ENCODE measurements at places on chromosomes 11 and 22. TPM values are rescaled to one million over a fixed set of nuclear protein-coding genes. Genes with fewer than 3 reads are reported as not detected.

Gene MMP10
- not detected for total RNA-seq

Gene GNG3
- total RNA-seq = not detected

Gene IRAG1
- total RNA-seq = 240 TPM

DNA sequence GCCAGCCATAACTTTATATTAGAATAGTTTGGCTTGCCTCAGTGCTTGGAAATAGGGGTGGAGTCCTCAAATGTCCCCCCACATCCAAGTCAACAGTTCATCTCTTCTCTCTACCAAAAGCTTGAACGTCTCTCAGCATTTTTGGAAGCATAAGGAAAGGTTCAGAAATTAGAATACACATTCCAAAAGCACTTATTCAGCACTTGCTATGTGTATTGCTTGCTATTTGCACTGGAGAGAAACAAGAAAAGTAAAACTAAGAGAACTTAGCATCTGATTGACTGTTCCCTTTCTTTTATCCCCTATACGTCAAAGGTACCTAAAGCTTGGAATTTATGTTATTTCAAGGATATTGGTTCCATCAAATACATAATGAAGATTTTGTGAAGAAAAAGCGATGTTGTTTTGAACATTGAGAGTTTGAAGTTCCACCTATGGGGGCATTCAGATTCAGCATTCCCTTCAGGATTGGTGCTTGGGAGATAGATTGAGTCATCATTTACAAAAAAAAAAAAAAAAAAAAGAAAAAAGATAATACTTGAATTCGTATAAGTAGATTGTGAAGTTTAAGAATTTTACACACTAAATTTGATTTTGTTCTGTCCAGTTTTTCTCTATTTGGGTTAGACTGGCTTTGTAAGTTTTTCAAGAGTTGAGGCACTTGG lies 1.3 kb downstream of the TBRG1 start:
- no peak for DNase-seq

- no peak for DNase-seq
Measured at GRCh38 chr11:40202589-40203270, 1256.7 kb downstream of the LRRC4C start.

DNA sequence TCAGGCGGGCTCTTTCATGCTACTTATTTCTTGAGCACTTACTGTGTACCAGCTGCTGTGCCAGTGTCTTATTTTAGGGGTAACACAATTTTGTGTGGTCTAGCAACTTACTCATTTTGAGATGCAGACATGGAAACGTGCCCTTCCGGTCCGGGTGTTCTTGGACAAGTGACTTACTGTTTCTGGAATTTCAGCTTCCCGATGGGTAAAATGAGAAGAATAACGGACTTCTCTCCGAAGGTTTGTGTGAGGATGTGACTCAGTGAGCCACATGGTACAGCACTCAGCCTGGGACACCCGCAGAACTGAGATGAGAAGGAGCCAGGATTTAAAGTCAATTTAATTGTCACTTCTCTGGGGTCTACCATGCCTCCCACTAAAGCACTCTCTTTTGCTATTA lies 114.5 kb upstream of the SYT13 start:
- DNase-seq = no peak

- no peak for DNase-seq
Measured at GRCh38 chr11:26014456-26015115, 317.3 kb upstream of the ANO3 start.

DNA sequence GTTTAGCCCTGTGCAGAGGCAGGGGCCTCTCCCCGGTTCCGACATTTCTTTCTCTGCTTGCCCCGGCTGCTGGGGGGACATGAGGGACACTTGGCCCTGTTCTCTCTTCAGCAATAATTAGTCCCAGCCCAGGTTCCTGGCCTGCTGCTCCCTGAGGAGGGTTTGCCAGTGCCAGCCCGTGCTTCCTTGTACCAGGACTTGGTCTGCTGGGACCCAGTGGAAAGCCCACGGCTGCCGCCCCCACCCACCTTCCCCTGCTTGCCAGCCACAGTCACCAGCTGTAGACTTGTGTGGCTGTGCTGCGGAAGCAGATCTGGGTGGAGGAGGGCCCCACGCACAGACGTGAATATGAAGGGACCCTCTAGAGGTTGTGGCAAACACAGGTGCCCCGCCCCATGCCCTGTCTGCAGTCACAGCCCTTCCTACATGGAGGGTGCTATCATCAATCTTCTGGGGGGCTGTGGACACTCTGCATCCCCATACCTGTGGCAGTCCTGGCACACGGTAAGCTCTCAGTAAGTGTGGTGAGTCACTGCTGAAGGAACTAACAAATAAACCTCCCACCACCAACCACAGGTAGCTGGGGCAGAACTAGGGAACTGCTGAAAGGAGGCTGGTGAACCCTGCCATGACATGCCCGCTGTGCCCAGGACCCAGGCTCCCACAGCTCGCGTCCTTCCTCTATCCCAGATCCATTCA lies 949 bp downstream of the TP53AIP1 start:
- DNase-seq = no peak

- no peak for DNase-seq
Measured at GRCh38 chr11:7874056-7874455, 57.0 kb downstream of the OR10A6 start.

DNA sequence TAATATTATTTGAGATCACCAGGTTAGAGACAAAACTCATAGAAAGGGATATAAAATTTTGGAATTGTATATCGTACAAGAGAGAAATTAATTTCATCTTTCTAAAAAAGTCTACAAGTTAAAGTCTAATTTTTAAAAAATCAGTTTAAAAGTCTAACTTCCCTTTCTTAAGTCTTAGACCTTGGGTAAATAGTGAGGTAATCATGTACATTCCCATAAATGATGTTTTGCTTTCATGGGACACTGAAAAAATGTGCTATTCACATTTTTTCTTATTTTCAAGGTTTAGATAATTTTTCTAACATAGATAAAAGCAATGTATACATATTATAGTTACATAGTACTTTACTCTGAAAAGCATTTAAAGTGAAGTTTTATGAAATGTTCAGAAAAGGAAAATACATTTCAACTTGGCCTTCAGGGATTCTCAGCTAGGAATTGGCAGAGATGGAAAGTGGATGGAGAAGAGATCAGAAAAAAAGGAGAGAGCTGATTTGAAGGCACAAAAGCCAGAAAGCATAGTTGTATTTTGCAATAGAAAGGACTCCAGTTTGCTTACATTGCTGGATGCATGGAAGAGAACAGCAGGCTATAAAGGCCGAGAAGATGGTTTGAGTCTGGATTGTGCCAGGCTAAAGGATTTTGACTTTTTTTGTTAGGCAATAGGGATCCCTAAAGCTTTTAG lies 194.0 kb downstream of the CASP12 start:
- DNase-seq = no peak

DNA sequence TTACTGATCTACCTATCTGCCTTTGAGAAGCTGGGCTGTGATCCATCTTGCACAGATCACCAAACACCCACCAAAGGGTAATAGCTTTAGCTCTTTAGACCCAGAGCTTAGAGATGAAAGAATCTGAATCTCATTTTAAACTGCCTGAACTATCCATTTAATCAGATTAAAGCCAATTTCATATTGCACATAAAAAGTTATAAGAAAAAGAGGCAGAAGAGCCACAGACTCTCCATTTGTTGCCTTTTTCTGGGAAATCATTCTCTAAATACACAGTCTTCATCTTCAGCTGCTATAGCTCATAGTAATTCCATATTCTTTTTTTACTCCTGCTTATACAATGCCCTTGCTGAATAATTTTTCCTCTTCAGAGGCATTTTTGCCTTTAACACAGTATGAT lies 271.2 kb downstream of the DLG2 start:
- DNase-seq = no peak

DNA sequence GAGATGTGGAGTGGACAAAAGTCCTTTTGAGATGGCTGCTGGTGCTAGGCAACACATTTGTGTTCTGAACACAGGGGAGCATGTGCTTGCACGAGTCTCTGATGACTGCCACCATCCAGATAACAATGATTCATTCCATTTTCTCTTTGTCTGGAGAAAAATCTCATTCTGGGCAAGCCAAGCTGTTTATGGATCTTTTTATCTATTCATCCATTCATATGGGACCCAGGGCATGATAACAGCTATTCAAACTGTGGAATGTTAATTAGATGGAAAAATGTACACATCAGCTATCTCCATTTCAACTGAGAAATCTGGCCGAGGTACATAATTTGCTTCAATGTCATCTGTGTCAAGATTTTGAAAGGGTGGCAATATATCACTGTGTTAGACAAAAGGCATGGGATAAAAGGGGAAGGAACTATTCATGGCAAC lies 117.5 kb upstream of the ZBED5 start:
- no peak for DNase-seq

- DNase-seq = no peak
Measured at GRCh38 chr11:30000986-30001750, 15.7 kb downstream of the KCNA4 start.

- DNase-seq = no peak
Measured at GRCh38 chr11:96229354-96229977, 113.5 kb downstream of the MAML2 start.

GRCh38 chr11:36088266-36088972 lies 144.6 kb downstream of the LDLRAD3 start:
- no peak for DNase-seq
